ENCODE measurements at places on chromosomes 13 and 19.

DNA sequence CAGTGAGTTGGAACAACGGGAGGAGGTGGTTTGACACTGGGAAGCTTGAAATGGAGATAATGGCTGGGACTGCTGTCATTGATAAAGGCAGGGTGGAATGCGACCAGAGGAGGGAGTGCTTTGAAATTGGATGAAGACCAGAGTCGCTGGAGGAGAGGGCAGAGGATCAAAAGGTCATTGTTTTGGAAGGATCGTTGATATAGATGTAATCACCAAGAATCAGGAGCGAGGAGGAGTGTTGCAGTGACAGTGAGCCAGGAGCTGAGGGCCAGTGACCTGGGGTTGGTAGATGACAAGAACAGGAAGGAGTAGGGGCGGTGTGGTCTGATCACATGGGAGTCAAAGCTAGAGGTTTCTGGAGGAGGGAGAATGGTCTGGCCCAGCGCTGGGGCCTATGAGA, 25.3 kb downstream of the TM9SF2 start:
- no peak for DNase-seq

DNA sequence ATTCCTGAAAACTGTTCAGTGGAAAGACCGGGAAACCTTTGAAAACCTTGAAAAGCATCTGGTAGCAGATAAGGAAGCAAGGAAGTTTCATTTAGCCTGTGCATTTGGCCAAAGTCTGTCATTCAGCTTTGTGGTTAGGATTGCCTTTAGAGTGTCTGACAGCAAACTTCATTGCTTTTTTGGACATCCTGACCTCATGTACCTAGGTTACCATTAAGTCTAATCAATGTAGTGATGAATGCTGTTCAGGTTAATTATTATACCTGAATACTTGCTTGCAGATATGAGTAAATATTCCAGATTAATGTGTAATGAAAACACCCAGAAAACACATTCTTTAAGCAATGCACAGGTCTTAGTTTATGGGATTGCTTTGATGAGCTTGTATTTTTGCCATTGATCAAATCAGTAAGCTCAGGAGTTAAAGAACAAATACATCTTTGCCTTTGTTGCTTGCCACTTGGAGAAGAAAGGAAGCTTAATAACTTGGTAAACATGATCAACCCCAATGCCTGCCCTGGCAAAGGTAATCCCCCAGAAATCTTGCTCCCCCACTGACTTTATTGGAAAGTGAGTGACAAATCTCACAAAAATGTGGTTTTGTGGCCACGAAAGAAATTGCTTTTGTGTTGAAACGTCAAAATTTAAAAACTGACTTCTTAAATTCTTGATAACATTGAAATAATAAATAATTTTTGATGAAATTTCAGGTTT, 87.4 kb downstream of the SLC15A1 start:
- DNase-seq, result no peak

DNA sequence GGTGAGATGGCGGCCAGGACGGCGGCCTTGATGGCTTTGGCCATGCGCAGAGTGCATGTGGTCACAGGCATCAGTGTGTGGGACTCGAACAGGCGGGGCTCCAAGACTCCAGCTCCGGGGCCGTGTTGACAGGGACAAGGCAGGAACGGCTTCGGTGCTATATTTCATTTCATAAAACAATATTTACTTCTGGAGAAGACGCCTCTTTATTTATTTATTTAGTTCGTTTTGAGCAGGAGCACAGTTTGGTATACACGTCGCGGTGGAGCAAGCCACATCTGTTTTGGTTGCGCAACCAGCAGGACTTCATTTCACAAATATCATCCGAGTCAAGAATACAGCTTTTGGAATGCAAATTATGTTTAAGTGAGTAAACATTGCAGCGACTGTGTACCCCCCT, 166.7 kb upstream of the TSHZ3 start:
- DNase-seq, result no peak

- DNase-seq, result no peak
Measured at GRCh38 chr13:48810013-48810412, 156.3 kb downstream of the CYSLTR2 start.

DNA sequence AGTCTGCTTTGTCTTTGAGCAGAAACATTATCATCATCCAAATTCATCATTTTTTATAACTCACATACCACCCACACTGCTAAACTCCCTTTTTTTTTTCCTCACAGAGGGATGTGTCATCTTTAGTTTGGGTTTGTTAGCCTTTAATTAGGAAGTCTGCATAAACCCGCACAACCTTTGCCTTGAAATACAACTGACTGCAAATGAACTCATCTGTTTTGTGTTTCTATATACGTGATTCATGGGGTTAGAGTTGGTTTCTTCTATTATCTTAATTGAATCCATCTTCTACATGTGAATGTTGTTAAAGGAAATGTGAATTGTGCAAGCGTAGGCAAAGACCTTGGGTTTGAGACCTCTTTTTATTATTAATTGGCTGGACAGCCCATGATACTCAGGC, 102.7 kb downstream of the SLAIN1 start:
- no peak for DNase-seq

DNA sequence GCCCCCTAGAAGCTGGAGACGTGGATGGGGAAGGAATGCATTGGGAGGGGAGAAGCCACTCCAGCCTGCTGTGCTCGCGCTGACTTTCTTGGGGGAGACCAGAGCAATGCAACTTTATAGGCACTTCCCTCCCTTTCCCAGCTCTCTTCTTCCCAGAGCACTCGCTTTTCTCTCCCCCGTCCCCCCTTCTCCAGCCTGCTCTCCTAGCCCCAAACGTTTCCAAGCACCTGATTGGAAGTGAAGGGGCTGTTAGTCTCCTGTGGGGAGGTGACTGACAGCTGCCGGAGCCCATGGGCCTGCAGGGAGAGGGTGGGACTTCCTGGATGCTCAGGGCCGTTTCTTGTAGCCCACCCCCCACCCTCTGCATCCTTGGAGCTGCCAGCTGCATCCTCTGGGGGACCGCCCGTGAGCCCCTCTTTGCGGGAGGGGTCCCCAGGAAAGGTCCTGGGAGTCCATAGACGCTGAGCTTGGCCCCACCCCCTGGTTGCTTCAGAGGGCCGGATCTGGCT, 2.5 kb downstream of the HDGFL2 start:
- DNase-seq, result no peak

GRCh38 chr19:49190781-49191180, 33.2 kb downstream of the TRPM4 start:
- no peak for DNase-seq

DNA sequence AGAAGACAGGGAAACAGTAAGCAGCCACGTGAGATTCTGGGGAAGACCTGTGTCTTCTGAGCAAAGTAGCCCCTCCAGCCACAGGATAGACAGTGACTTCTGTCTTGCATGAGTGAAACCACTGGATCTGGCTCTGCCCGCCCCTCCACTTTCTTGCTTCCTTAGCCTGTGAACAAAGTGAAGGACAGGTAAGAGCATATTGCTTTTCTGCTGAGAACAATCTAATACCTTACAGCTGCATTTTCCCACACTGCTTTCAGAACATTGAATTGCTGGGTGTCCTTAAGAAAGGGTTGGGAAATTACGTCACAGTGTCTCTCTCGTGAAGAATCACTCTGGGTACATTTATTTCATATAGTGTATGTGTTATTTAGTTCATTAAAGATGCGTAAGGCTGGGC, 11.1 kb downstream of the SLC25A15 start:
- no peak for DNase-seq

Measured in CD8-positive, alpha-beta memory T cell (primary cell).